ENCODE measurements at places on chromosomes 7 and 10. TPM values are rescaled to one million over a fixed set of nuclear protein-coding genes. Genes with fewer than 3 reads are reported as not detected.

ZNF488 gene
- 2.1 TPM for total RNA-seq

DNA sequence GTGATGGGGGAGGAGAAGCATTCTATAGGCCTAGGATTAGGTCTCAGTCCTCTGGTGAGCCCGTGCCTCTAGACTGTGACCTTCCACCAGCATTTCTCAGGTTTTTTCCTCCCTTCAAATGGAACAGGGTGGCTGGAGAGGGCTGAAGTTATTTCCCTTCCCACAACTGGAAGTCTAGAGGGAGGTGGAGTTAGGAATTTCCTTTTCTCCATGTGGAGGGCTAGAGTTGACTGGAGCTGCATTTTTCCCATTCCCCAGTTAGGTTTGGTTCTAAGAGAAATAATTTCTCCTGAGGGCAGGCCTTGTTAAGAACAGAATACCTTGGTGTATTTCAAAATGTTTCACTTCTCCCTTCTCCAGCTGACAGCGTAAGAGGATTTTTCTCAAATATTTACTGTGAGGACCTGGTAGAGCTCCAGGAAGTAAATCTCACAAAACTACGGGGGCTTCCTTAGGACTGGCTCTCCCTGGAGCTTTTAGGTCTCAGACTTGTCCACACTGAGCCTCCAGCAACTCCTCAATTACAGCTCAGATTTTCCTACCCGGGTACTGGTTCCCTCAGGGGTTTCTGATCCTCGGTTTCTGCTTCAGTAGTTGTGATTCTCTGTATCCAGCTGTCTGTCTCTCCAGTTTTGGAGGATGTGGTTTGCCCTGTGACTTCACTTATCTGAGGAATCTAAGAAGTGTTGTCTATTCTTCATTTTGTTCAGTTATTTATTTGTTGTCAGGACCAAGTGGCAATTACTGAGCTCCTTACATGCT, 6.0 kb upstream of the REEP3 start:
- peak overlapping the region; percentile 80 for H3K27ac ChIP-seq
- no peaks in the 10 kb centered on the region for H3K27me3 ChIP-seq
- DNase-seq: no peak
- H3K4me3 ChIP-seq: peak overlapping the region; percentile 48
- H3K36me3 ChIP-seq: peaks cover 7% of the 10 kb centered on the region
- peaks cover 40% of the 10 kb centered on the region for H3K4me1 ChIP-seq

- H3K27me3 ChIP-seq: peaks cover 95% of the 10 kb centered on the region
- no peaks in the 10 kb centered on the region for H3K36me3 ChIP-seq
- H3K27ac ChIP-seq: no peak overlapping the region
- H3K4me1 ChIP-seq: no peaks in the 10 kb centered on the region
- H3K4me3 ChIP-seq: no peak overlapping the region
Observed at GRCh38 chr10:78211561-78212051, 177.9 kb downstream of the RPS24 start.

DNA sequence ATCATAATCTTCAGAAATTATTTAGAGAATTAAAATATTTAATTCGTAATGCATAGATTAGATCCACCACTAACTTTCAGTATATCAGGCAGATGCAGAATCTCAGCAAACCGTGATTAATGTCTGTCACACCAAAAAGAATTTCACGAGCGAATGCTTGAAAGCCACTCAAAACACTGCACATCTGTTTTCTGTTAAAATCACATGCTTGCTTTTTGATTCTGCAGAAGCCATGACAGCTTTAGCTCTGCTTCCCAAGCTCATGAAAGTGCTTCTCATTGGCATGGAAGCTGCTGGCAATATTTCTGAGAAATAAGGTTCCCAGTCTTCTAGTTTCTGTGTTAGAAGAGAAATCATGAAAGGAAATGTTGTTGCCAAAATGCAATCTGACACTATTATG, 837.8 kb upstream of the LRRN3 start:
- no peaks in the 10 kb centered on the region for H3K27me3 ChIP-seq
- no peaks in the 10 kb centered on the region for H3K4me1 ChIP-seq
- no peak overlapping the region for H3K27ac ChIP-seq
- no peak for DNase-seq
- H3K36me3 ChIP-seq: no peaks in the 10 kb centered on the region
- H3K4me3 ChIP-seq: no peak overlapping the region

ASB10 gene
- total RNA-seq: not detected

PNLIP gene
- total RNA-seq: not detected

GRCh38 chr7:30877015-30877769, 34.5 kb upstream of the AQP1 start:
- no peak for DNase-seq
- no peak overlapping the region for H3K4me3 ChIP-seq
- H3K4me1 ChIP-seq: no peaks in the 10 kb centered on the region
- no peak overlapping the region for H3K27ac ChIP-seq

TNS3 gene
- total RNA-seq: 135 TPM

GRCh38 chr7:120994512-120995410, 6.2 kb downstream of the CPED1 start:
- H3K27ac ChIP-seq: no peak overlapping the region
- peaks cover 23% of the 10 kb centered on the region for H3K4me1 ChIP-seq
- H3K36me3 ChIP-seq: no peaks in the 10 kb centered on the region
- no peak for DNase-seq
- no peaks in the 10 kb centered on the region for H3K27me3 ChIP-seq
- H3K4me3 ChIP-seq: no peak overlapping the region

DNA sequence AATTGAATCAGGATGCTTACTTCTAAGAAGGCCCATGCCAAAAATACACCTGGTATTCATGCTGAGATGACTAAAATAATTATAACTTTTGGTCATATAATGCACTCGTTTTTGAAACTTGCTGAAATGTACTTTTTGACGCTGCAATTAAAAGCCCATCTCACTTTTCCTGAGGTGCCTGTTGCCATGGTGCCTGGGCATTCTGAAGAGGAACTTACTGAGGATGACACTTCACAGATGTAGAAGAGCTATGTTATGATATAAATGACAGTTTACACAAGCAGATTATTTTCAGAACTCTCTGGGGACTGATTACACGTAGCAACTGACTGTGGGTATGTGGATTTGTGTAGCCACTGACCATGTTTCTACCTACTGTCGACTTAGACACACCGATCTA, 182.4 kb downstream of the TPK1 start:
- no peaks in the 10 kb centered on the region for H3K4me1 ChIP-seq
- no peak overlapping the region for H3K4me3 ChIP-seq
- H3K27ac ChIP-seq: no peak overlapping the region
- H3K36me3 ChIP-seq: no peaks in the 10 kb centered on the region

GRCh38 chr7:33805630-33806233, 99.6 kb upstream of the BMPER start:
- H3K27ac ChIP-seq: no peak overlapping the region
- peaks cover 22% of the 10 kb centered on the region for H3K27me3 ChIP-seq
- no peaks in the 10 kb centered on the region for H3K36me3 ChIP-seq
- H3K4me1 ChIP-seq: no peaks in the 10 kb centered on the region

DNA sequence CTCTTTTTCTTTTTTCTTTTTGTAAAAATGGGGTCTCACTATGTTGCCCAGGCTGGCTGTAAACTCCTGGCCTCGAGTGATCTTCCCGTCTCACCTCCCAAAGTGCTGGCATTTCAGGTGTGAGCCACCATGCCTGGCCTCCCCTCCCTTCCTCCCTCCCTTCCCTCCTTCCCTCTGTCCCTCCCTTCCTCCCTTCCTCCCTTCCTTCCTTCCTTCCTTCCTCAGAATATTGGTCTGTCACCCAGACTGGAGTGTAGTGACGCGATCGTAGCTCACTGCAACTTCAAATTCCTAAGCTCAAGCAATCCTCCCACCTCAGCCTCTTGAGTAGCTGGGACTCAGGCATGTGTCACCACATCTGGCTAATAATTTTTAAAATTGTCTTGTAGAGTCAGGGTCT, 8.4 kb downstream of the AGAP3 start:
- no peak overlapping the region for H3K27ac ChIP-seq
- no peaks in the 10 kb centered on the region for H3K27me3 ChIP-seq
- H3K36me3 ChIP-seq: peaks cover 15% of the 10 kb centered on the region
- H3K4me3 ChIP-seq: no peak overlapping the region

DNA sequence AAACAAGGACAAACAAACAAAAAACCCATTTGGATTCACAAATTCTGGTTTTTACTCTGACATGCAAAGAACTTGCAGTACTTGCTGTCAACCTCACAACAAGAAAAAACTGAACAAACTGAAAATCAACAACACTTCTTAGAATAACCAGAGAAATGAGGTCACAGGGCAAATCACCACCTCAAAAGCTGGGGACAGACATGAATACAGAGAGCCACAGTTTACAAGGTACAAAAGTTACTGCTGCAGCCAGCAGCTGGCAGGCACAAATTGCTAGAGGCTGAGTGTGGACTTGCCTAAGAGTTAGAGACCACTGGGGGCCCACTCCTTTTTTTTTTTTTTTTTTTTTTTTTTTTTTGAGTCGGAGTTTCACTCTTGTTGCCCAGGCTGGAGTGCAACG, 15.0 kb upstream of the RNF32 start:
- peaks cover 45% of the 10 kb centered on the region for H3K27me3 ChIP-seq
- no peak overlapping the region for H3K27ac ChIP-seq
- no peak for DNase-seq
- no peaks in the 10 kb centered on the region for H3K36me3 ChIP-seq

- DNase-seq: no peak
- no peaks in the 10 kb centered on the region for H3K4me1 ChIP-seq
- no peaks in the 10 kb centered on the region for H3K27me3 ChIP-seq
- H3K36me3 ChIP-seq: peaks cover 60% of the 10 kb centered on the region
- no peak overlapping the region for H3K4me3 ChIP-seq
Observed at GRCh38 chr7:16708511-16708910, 45.0 kb upstream of the TSPAN13 start.

DNA sequence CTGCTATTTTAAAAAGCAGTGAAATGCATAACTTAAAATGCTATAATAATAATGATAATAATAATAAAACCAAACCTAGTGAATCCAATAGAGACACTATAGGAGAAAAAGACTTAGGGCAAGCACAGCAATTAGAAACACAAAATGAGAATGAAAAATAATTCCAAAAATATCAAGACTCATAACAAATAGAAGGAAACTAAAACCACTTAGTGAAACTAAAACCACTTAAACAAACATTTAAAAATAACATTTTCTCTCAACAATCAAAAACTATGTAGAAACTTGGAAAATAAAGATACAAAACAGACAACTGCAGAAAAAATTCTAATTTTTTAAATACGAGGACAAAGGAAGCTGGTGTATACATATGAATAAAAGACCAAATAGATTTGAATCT, 655.2 kb upstream of the NRG3 start:
- no peaks in the 10 kb centered on the region for H3K27me3 ChIP-seq
- no peak overlapping the region for H3K27ac ChIP-seq
- no peaks in the 10 kb centered on the region for H3K36me3 ChIP-seq
- DNase-seq: no peak

- no peaks in the 10 kb centered on the region for H3K36me3 ChIP-seq
- H3K27ac ChIP-seq: no peak overlapping the region
- H3K4me3 ChIP-seq: no peak overlapping the region
- DNase-seq: no peak
- H3K27me3 ChIP-seq: no peaks in the 10 kb centered on the region
Observed at GRCh38 chr7:26279405-26279804, 12.3 kb upstream of the SNX10 start.

INSYN2A gene
- total RNA-seq: not detected

GRCh38 chr7:105638334-105638733, 57.0 kb upstream of the EFCAB10 start:
- no peak overlapping the region for H3K4me3 ChIP-seq
- no peaks in the 10 kb centered on the region for H3K27me3 ChIP-seq
- no peaks in the 10 kb centered on the region for H3K4me1 ChIP-seq
- no peak overlapping the region for H3K27ac ChIP-seq
- DNase-seq: no peak

- H3K4me3 ChIP-seq: no peak overlapping the region
- H3K4me1 ChIP-seq: no peaks in the 10 kb centered on the region
- no peak for DNase-seq
Observed at GRCh38 chr7:132872034-132872433, 209.9 kb downstream of the CHCHD3 start.

PRKCQ gene
- 0.73 TPM for total RNA-seq

DNA sequence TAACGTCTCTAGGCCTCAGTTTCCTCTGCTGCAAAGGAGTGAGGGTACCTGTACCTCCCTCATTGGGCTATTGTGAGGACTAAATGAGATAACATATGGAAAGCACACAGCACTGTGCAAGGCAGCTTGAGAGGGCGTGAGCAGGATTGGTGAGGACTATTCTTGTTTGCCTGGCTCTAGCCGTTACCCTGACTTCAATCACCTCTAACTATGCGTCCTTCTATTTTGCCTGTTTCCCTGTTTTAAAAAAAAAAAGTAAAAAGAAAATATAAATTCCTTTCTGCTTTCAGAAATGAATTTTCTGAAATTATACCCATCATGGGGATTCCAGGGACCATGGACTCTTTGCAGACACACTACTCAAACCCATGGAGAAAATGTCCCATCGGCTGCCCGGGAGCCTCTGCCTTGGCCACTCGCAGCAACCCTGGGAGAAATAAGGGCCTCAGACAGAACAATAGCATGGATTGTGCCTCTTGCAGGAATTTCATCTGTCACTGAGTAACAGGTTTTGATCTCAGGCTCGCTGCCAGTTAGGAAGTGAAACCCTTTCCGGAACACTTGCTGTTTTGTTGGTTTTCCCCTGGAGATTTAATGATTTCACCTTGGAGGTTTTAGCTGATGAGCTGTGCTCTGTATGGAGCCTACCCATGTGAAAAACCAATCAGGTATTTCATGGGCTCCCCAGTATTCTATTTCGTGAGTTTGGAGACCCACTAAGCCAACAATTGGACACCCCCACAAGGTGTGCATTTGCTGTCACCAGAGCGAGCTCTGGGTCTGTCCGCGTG, 55.6 kb downstream of the STEAP1B start:
- peak overlapping the region; percentile 63 for H3K4me3 ChIP-seq
- peak overlapping the region; percentile 88 for H3K27ac ChIP-seq
- peaks cover 65% of the 10 kb centered on the region for H3K4me1 ChIP-seq
- no peaks in the 10 kb centered on the region for H3K27me3 ChIP-seq

GRCh38 chr10:1715821-1716220, 21.5 kb downstream of the ADARB2 start:
- H3K4me3 ChIP-seq: no peak overlapping the region
- no peak overlapping the region for H3K27ac ChIP-seq
- H3K27me3 ChIP-seq: peaks cover 17% of the 10 kb centered on the region
- peak; percentile 36 for DNase-seq
- no peaks in the 10 kb centered on the region for H3K4me1 ChIP-seq

DNA sequence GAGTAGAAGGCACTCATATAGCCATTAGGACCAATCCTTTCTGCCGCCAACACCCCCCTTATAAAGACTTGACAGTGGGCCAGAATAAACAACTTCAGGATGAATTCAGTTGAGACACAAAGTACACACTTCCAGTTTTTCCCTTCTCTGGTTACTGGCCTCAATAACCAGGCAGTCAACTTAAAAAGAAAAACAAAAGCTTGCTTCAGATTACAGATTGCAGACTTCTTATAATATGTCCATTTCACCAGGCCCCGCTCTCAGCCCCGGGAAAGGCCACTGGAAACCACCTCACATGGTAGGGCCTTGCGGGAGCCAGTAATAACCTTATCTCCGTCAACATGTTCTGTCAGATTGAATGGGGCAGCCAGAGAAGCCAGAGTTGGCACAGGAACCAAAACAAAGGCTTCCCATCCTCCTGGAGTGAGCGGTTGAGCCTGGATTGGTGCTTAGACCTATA, 108.8 kb downstream of the EGFR start:
- no peak overlapping the region for H3K4me3 ChIP-seq
- peak overlapping the region; percentile 86 for H3K27ac ChIP-seq
- no peak for DNase-seq
- peaks cover 68% of the 10 kb centered on the region for H3K4me1 ChIP-seq
